8988T (cell line): ENCODE measurements at places on chromosomes 6 and 20.

DNA sequence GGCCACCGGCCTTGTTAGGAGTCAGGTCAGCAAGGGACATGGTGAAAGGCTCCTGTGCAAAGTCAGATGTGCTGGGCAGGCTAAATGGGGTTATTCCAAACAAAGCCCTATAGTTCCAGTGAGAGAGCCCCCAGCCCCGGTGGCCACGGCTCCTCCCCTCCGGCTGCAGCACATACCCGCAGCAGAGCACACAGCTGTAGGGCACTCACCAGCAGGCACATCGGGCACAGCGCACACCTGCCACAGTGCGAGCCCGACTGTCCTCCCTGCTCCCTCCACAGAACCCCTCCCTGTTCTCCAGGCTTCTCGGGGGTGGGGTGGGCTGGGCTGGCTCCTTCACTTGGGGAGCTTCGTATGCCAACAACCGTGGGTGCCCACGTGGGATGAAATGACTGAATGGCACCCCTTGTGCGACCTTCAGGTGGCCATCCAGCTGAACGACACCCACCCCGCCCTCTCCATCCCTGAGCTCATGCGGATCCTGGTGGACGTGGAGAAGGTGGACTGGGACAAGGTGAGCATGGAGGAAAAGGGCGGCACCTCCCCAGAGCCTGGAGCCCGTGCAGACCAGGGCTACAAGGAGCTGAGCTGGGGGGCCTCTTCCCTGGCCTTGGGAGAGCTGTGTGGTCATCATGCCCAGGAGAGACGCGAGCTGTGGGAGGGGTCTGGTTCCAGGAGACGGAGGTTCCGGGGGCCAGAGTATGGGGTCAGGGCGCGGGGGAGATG is 30.9 kb downstream of the PYGB start:
- DNase-seq = no peak

DNA sequence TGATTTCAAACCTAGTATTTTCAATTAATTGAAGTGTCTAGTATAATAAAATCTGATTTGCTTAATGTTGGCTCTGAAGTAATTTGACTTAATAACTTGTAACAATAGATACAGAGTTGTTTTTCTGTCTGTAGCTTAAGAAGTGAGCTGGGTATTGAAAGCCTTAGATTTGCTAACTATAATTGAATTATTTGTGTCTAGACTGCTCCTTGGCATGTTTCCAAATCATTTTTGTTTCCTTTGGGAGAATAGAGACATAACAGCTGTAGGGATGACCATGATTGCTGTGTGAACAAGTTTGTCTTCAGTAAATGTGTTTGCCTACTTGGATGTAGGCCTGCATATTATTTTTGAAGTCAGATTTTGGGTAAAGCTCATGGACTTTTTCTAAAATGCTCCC is 115.4 kb downstream of the SCAF8 start:
- DNase-seq = no peak

GRCh38 chr20:52993076-52993475 is 20.9 kb downstream of the TSHZ2 start:
- DNase-seq = no peak

GRCh38 chr6:161658211-161658610 is 384.4 kb upstream of the AGPAT4 start:
- DNase-seq = no peak

DNA sequence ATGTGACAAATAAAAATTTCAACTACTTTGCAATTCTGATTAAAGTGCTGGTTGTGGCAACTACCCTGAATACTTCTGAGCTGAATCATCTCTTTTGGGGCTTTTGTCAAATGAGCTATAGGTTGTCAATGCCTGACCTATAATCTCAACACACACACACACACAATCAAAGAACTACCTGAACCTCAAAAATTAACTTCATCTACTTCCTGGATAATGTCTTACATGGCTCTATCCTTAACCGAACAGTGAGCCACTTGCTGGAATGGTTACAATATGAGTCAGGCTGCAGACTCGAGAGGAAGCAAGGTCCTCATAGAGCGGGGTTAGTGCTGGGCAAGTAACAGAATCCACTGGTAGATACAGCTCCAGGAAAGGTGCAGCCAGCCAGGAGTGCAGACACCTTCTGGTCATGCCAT is 70.6 kb upstream of the DST start:
- no peak for DNase-seq

- DNase-seq = no peak
Measured at GRCh38 chr6:153563001-153563400, 431.9 kb upstream of the RGS17 start.

GRCh38 chr6:130147111-130147510 is 75.6 kb downstream of the SAMD3 start:
- DNase-seq = no peak

DNA sequence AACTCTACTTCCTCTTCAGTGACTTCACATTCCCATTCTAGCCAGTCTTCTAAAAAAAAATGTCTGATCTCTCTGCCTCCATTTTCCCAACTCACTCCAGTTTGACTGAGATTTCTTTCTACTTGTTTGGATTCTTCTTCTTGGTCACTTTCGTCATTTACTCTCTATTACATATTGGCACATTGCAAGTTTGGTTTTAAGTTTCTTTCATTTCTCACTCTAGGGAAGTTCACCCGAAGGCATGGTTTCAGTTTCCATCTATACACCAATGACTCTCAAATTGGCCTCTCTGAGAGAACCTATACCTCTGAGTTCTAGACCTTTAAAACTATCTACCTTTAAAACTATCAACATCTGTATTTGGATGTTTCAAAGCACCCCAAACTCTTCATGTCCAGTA is 51.3 kb downstream of the CD109 start:
- DNase-seq = no peak

- DNase-seq = no peak
Measured at GRCh38 chr6:81751388-81752083, 945 bp downstream of the TENT5A start.

GRCh38 chr6:134853111-134854055 is 96.5 kb downstream of the ALDH8A1 start:
- DNase-seq = no peak

GRCh38 chr6:158819977-158820622 is 932 bp upstream of the EZR start:
- DNase-seq = no peak

- DNase-seq = no peak
Measured at GRCh38 chr6:138525355-138525754, 26.1 kb upstream of the NHSL1 start.
